ENCODE measurements at places on chromosomes 7 and 10. TPM values are rescaled to one million over a fixed set of nuclear protein-coding genes. Genes with fewer than 3 reads are reported as not detected.

- DNase-seq: no peak
- H3K27me3 ChIP-seq: no peaks in the 10 kb centered on the region
- no peak overlapping the region for H3K27ac ChIP-seq
- no peaks in the 10 kb centered on the region for H3K4me1 ChIP-seq
- H3K4me3 ChIP-seq: no peak overlapping the region
- no peaks in the 10 kb centered on the region for H3K36me3 ChIP-seq
Observed at GRCh38 chr7:84175461-84175860, 19.1 kb downstream of the SEMA3A start.

- no peaks in the 10 kb centered on the region for H3K27me3 ChIP-seq
- no peak for DNase-seq
- no peak overlapping the region for H3K4me3 ChIP-seq
- no peaks in the 10 kb centered on the region for H3K4me1 ChIP-seq
- no peak overlapping the region for H3K27ac ChIP-seq
- no peaks in the 10 kb centered on the region for H3K36me3 ChIP-seq
Observed at GRCh38 chr10:4691776-4692175, 134.2 kb upstream of the AKR1E2 start.

- no peak overlapping the region for H3K27ac ChIP-seq
- H3K4me3 ChIP-seq: no peak overlapping the region
- H3K4me1 ChIP-seq: no peaks in the 10 kb centered on the region
- no peaks in the 10 kb centered on the region for H3K27me3 ChIP-seq
Observed at GRCh38 chr10:97506199-97506991, 7.7 kb downstream of the UBTD1 start.

DNA sequence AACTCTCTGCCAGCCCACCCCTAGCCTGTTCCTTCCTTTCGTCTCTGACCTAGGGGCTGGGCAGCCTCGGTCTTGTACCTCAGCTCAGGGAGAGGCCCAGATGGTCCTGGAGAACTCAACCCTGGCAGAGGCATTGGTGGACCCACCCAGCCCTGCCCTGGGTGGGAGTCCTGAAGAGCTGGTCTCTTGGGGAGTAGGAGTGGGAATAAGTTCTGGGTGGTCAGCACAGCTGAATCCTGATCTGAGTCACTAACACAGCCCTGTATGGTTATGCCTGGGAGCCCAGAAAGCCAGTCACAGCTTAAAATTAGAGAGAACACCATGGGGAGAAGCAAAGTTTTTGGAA, 84.0 kb downstream of the SORBS1 start:
- no peak for DNase-seq
- H3K36me3 ChIP-seq: no peaks in the 10 kb centered on the region
- peaks cover 36% of the 10 kb centered on the region for H3K4me1 ChIP-seq
- no peaks in the 10 kb centered on the region for H3K27me3 ChIP-seq
- H3K27ac ChIP-seq: peak overlapping the region; percentile 68

- DNase-seq: no peak
- no peaks in the 10 kb centered on the region for H3K27me3 ChIP-seq
- no peaks in the 10 kb centered on the region for H3K36me3 ChIP-seq
- H3K27ac ChIP-seq: no peak overlapping the region
- H3K4me1 ChIP-seq: no peaks in the 10 kb centered on the region
- no peak overlapping the region for H3K4me3 ChIP-seq
Observed at GRCh38 chr10:123521556-123521955, 144.6 kb upstream of the GPR26 start.

GRCh38 chr10:132723330-132723970, 62.5 kb downstream of the NKX6-2 start:
- no peaks in the 10 kb centered on the region for H3K27me3 ChIP-seq
- peaks cover 16% of the 10 kb centered on the region for H3K36me3 ChIP-seq
- H3K27ac ChIP-seq: no peak overlapping the region
- H3K4me3 ChIP-seq: no peak overlapping the region
- DNase-seq: no peak

DNA sequence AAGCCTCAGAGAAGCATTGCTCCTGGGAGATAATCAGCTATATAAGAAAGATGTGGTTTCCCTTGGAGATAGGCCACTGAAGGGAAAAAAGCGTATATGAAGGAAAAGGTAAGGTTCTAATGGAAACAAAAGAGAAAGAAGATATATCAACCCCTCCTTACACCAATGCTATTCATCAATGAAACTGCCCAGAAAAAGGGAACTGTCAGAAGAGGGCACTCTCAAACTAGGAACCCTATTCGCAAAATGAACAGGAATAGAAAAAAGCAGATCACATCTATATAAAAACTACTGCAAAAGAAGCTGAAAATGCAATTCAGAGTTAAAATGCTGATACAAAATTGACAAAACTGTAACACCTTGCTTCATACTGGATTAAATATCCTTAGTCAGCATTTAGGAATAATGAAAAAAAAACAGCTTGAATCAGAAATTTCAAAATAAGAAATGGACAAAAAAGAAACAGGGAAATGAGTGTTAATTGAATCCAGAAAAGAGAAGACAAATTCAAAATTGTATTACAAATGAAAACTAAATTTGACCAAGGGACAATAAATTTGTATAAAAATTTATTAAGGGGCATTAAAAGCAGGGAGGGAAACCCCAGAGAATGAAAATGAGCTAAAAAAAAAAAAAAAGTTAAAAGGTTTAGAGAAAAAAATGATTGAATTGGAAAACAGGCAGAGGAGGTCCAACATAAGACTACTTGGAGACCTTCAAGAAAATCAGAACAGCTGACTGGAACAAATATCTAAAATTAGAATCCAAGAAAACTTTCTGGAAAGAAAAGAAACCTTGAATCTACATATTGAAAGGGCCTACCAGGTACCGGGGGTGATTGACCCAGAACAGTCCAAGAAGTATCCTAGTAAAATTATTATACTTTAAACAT, 17.9 kb downstream of the NHLRC2 start:
- H3K4me3 ChIP-seq: no peak overlapping the region
- H3K4me1 ChIP-seq: no peaks in the 10 kb centered on the region
- no peaks in the 10 kb centered on the region for H3K36me3 ChIP-seq

DNA sequence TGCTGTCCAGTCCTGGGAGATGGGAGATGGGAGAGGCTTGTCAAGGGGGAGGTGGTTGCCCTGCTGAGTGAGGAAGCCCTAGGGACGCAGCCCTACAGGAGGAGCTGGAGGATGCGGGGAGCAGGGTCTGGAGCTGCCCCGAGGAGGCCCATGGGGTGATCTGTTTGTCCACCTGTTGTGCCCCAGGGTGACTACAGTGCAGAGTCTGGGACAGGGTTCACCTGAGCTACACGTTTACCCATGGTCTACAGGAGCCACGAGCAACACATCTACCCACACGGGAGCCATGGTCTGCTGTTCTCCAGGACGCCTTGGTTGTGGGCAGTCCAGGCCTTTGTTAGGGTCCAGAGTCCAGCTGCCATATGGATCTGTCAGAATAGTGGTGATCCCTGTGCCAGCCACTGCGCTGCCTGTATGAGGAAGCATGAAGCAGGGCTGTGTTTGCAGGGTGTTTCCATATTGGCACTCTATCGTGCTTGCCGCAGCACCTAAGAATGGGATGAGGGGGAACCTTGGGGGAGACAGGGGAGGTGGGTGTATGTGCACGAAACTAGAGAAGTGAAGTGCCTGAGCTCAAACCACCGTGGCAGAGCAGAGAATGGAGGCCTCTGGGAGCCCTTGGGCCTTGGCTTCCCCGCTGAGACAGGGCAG, 23.7 kb downstream of the ZNF775 start:
- DNase-seq: peak; percentile 77
- H3K4me1 ChIP-seq: peaks cover 11% of the 10 kb centered on the region
- H3K27me3 ChIP-seq: no peaks in the 10 kb centered on the region
- peaks cover 4% of the 10 kb centered on the region for H3K36me3 ChIP-seq
- no peak overlapping the region for H3K27ac ChIP-seq

- no peaks in the 10 kb centered on the region for H3K27me3 ChIP-seq
- no peaks in the 10 kb centered on the region for H3K36me3 ChIP-seq
- H3K4me1 ChIP-seq: peaks cover 11% of the 10 kb centered on the region
- no peak for DNase-seq
Observed at GRCh38 chr10:112815269-112816032, 134.6 kb upstream of the TCF7L2 start.

DNA sequence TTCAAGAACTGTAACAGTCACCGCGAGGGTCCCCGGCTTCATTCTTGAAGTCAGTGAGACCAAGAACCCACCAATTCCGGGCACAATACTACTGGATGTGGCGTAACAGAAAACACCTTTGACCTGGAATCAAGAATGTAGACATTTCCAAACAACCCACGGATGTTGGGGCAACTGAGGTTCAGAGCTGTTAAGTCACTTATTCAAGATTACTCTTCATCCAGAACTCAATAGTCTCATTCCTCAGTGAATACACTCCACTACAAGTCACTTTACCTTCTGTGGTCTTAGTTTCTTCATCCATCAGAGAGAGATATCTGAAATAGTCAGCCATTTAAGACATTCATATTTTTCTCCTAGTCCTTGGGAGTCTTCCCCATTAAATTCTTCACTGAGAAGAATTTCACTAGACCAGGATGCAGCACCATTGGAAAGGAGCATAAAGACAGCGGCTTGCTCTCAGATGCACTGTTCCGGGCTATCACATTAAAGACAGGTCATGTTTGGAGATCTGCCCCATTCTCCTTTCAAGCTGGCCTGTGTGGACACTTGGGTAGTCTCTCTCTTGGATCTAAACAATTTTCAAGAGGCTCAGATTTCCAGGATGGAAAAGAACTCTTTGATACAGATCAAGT, 32.3 kb upstream of the ARID5B start:
- no peaks in the 10 kb centered on the region for H3K27me3 ChIP-seq
- DNase-seq: no peak
- H3K4me1 ChIP-seq: no peaks in the 10 kb centered on the region
- H3K27ac ChIP-seq: peak overlapping the region; percentile 13

GRCh38 chr10:66565999-66566398, 359.8 kb upstream of the LRRTM3 start:
- no peak for DNase-seq
- H3K4me3 ChIP-seq: no peak overlapping the region
- no peaks in the 10 kb centered on the region for H3K36me3 ChIP-seq
- no peaks in the 10 kb centered on the region for H3K27me3 ChIP-seq
- H3K27ac ChIP-seq: no peak overlapping the region
- no peaks in the 10 kb centered on the region for H3K4me1 ChIP-seq

DNA sequence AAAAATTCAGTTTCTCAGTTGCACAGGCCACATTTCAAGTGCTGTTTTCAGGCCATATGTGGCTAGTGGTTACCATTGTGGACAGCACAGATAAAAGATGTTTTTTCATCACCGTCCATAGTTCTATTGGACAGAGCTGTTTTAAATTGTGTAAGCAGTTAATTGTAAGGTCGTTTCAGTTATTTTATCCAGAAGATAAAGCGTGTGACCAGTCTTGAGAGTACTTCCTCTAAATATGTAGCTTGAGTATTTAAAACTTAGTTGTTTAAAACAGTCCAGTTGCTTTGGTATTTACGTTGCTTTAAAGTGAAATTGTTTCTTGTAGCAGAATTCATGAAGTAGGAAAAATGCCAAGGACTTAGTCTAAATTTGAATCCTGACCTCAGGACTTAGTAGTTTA, 66.9 kb downstream of the ZNRF2 start:
- no peak overlapping the region for H3K4me3 ChIP-seq
- H3K27me3 ChIP-seq: no peaks in the 10 kb centered on the region
- H3K36me3 ChIP-seq: no peaks in the 10 kb centered on the region
- DNase-seq: no peak
- H3K4me1 ChIP-seq: no peaks in the 10 kb centered on the region
- H3K27ac ChIP-seq: no peak overlapping the region

DNA sequence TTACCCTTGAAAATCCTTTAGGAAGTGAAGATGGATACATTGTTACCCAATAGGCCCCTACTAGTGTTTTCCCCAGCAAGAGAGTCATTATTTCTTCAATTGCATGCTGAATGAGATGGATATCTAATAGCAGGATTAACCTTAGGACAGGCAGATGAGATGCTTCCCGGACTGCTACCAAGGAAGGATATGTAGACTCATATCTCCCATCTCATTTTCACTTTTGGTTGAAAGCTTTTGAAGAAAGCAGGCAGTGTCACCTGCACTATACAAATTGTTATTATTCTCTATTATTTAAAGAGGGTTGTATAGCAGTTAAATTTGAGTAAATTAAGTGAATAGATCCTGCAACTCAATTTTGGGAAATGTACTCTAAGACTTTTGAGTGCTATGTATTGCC, 17.0 kb upstream of the ARHGAP21 start:
- no peaks in the 10 kb centered on the region for H3K4me1 ChIP-seq
- no peaks in the 10 kb centered on the region for H3K27me3 ChIP-seq
- no peaks in the 10 kb centered on the region for H3K36me3 ChIP-seq

DNA sequence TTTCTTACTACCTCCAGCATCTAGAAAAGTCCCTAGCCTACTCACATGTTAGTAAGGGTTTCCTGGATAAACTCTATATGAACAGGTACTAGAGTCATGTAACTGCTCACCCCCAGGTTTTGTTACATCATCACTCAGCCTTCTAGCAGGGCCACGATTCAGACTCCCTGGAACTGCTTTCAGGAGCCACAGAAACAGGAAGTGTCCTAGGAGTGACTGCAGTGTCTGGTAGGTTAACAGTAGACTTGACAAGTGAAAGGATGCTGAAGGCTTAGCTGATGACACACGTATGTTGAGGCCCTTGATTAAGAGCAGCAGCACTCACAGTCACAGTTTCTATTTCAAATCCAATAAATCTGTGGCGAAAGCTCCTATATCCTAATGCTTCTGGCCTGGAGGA, 101.2 kb downstream of the DNMBP start:
- H3K36me3 ChIP-seq: no peaks in the 10 kb centered on the region
- H3K4me3 ChIP-seq: no peak overlapping the region
- no peak for DNase-seq
- H3K27me3 ChIP-seq: no peaks in the 10 kb centered on the region
- no peak overlapping the region for H3K27ac ChIP-seq
- H3K4me1 ChIP-seq: no peaks in the 10 kb centered on the region

- no peak overlapping the region for H3K27ac ChIP-seq
- no peak overlapping the region for H3K4me3 ChIP-seq
- no peaks in the 10 kb centered on the region for H3K36me3 ChIP-seq
- no peaks in the 10 kb centered on the region for H3K27me3 ChIP-seq
- no peaks in the 10 kb centered on the region for H3K4me1 ChIP-seq
- no peak for DNase-seq
Observed at GRCh38 chr10:78134773-78135306, 101.2 kb downstream of the RPS24 start.

NME8 gene
- not detected for total RNA-seq

GARIN1A gene
- 8.3 TPM for total RNA-seq

NEUROG3 gene
- not detected for total RNA-seq

PGAM2 gene
- total RNA-seq: 4.1 TPM

C10orf143 gene
- 1.6 TPM for total RNA-seq

VPS26A gene
- total RNA-seq: 18.1 TPM

DNA2 gene
- 15.4 TPM for total RNA-seq

CLDN12 gene
- total RNA-seq: 48.0 TPM

CFAP69 gene
- total RNA-seq: 15.3 TPM

All from Peyer's patch (tissue), 4 donors.